Fibroblast of lung (primary cell): ENCODE measurements at places on chromosomes 2 and 18.
A peak's percentile ranks its signal among the peaks of the same experiment; 100 is the strongest.

DNA sequence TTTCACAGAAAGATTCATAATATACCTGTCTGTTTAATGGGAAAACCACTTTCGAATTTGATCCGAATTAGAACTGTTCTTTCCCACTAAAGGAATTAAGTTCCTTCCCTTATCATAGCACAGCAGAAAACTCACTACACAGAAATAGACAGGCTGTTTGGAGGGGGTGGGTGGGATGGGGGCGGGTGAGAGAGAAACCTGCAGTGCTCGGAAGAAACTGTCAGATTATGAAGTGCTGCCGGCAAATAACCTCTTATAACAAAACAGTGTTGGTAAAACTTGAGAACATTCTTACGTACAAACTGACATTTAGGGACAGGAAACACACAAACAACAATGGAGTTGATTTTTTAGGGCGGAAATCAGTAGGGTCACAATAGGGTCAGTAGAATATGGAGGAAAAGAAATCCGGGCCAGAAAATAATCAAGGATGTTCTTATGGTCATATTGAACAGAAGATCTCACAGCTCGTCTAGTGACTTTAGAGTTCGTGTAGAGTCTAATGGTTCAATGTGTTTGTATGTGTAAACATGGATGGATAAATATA, 756.0 kb upstream of the LRATD1 start:
- H3K27me3 ChIP-seq, result no peaks in the 10 kb centered on the region
- DNase-seq, result no peak
- H3K4me1 ChIP-seq, result no peaks in the 10 kb centered on the region
- H3K4me3 ChIP-seq, result no peak overlapping the region
- H3K27ac ChIP-seq, result no peak overlapping the region
- no peaks in the 10 kb centered on the region for H3K36me3 ChIP-seq

DNA sequence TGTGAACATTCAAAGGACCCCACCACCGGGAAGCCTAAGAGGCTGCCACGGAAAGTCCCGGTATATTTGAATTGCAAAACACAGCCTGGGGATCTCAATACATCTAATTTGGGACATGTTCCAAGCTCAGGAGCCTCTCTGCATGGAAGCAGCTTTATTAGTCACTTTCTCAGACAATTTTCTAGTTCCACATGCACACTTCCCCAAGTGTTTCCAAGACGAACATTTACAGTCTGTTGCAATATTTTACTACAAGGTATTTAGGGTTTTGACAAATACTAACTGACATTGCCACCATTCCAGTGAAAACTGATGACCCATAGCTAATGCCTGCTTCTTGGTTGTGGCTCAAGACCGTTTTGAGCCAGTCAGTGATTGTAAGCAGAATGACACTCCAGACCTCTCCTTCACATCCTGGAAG, 145.3 kb downstream of the NCKAP5 start:
- no peaks in the 10 kb centered on the region for H3K4me1 ChIP-seq
- peak; percentile 79 for DNase-seq
- no peaks in the 10 kb centered on the region for H3K36me3 ChIP-seq
- no peak overlapping the region for H3K4me3 ChIP-seq
- H3K27ac ChIP-seq, result no peak overlapping the region

DNA sequence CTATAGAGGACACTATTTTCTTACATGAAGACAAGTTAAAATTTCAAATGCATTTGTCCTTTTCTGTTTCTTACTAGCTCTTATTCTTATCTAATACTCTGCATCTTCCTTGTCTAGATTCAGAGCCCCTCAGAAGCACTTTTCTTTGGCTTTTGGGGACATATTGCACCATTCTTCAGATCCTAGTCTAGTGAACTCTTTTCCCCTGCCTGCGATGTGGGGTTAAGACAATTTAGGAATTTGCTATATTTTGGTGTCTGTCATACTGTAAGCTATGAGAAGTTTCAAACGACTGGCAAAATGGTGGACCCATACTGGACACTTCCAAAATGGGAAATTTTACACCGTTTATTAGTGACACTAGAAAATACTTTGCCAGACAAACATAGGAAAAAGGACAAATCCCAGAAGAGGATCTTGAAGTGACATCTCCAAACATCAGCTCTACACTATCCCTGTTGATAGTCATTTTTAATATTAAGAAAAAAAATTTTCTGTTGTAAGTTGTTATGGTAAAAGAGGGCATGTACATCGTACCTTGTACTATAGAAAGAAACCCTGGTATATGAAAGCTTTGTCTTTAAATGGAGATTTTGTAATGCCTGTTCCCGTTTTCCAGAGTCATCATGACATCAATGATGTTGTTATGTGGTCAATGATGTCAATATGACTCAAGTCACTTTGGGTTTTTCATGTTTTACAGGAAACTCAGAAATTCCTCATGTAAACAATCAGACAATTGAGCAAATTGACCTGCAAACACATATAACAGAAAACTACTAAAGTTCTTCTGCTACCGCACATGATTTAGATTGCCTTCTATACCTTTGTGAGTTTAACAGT, 4.4 kb upstream of the KYNU start:
- peak overlapping the region; percentile 96 for H3K27ac ChIP-seq
- DNase-seq, result peak; percentile 96
- H3K36me3 ChIP-seq, result no peaks in the 10 kb centered on the region
- no peak overlapping the region for H3K4me3 ChIP-seq

GRCh38 chr2:214575030-214575429, 164.2 kb downstream of the VWC2L start:
- H3K4me3 ChIP-seq, result no peak overlapping the region
- peak; percentile 46 for DNase-seq
- no peak overlapping the region for H3K27ac ChIP-seq
- no peaks in the 10 kb centered on the region for H3K27me3 ChIP-seq
- H3K36me3 ChIP-seq, result no peaks in the 10 kb centered on the region

GRCh38 chr2:776487-776886, 99.3 kb upstream of the TMEM18 start:
- H3K27me3 ChIP-seq, result no peaks in the 10 kb centered on the region
- no peak for DNase-seq
- no peaks in the 10 kb centered on the region for H3K4me1 ChIP-seq
- H3K27ac ChIP-seq, result no peak overlapping the region
- no peak overlapping the region for H3K4me3 ChIP-seq

- no peak overlapping the region for H3K4me3 ChIP-seq
- no peak overlapping the region for H3K27ac ChIP-seq
- DNase-seq, result no peak
- H3K27me3 ChIP-seq, result no peaks in the 10 kb centered on the region
These were observed 36.8 kb upstream of the ERCC3 start for GRCh38 chr2:127330753-127331152.

- no peaks in the 10 kb centered on the region for H3K27me3 ChIP-seq
- H3K4me3 ChIP-seq, result no peak overlapping the region
- H3K27ac ChIP-seq, result no peak overlapping the region
- H3K4me1 ChIP-seq, result no peaks in the 10 kb centered on the region
These were observed 271.5 kb downstream of the AGAP1 start for GRCh38 chr2:235765181-235765820.

- H3K27ac ChIP-seq, result no peak overlapping the region
- H3K4me1 ChIP-seq, result peaks cover 3% of the 10 kb centered on the region
- H3K36me3 ChIP-seq, result no peaks in the 10 kb centered on the region
- no peak for DNase-seq
These were observed 120.6 kb upstream of the SMAD7 start for GRCh38 chr18:49071317-49071716.

DNA sequence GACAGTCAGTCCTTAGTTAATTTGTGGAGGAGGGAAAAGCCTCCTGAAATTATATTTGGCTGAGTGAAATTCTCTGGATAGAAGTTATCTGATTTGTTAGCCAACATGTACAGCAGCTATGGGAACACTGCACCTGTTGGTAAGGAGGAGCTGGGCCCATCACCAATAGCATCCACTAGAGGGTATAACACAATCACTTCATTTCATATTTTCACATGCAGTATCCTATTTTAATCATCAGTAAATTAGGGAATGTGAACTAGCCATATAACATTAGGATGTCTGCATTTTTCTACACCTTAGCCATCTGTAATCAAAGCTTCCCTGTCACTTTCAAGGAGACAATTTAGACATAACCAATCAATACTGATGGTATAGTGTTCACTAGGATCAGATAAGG, 818.4 kb upstream of the CDH2 start:
- H3K4me3 ChIP-seq, result no peak overlapping the region
- no peaks in the 10 kb centered on the region for H3K27me3 ChIP-seq
- DNase-seq, result no peak
- no peak overlapping the region for H3K27ac ChIP-seq

DNA sequence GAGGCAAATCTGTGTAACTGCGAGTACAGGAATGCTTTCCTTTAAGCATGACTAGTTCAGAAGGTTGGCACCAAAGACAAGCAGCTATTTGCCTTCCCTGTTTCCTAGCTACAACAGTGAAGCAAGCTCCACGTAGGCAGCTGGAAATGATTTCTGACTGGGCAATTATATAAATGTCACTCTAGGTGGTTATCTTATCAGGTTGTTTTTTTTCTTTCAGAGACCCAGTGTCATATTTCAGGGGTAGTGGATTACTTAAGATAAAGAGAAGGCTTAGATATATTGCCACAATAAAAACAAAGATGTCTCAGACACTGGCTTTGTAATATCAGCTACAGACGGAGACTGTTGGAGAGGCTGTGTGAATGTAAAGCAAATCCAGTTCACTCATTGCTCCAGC, 748.9 kb upstream of the NXPH2 start:
- no peaks in the 10 kb centered on the region for H3K36me3 ChIP-seq
- H3K4me1 ChIP-seq, result no peaks in the 10 kb centered on the region
- H3K27me3 ChIP-seq, result no peaks in the 10 kb centered on the region
- DNase-seq, result no peak

GRCh38 chr18:47184419-47185050, 8.4 kb upstream of the IER3IP1 start:
- H3K4me3 ChIP-seq, result no peak overlapping the region
- peaks cover 6% of the 10 kb centered on the region for H3K27me3 ChIP-seq
- no peaks in the 10 kb centered on the region for H3K36me3 ChIP-seq
- no peak overlapping the region for H3K27ac ChIP-seq
- DNase-seq, result peak; percentile 14
- H3K4me1 ChIP-seq, result no peaks in the 10 kb centered on the region

GRCh38 chr2:236632295-236633218, 62.9 kb downstream of the ACKR3 start:
- no peak overlapping the region for H3K4me3 ChIP-seq
- DNase-seq, result no peak
- H3K27me3 ChIP-seq, result no peaks in the 10 kb centered on the region
- H3K36me3 ChIP-seq, result no peaks in the 10 kb centered on the region
- H3K27ac ChIP-seq, result no peak overlapping the region

DNA sequence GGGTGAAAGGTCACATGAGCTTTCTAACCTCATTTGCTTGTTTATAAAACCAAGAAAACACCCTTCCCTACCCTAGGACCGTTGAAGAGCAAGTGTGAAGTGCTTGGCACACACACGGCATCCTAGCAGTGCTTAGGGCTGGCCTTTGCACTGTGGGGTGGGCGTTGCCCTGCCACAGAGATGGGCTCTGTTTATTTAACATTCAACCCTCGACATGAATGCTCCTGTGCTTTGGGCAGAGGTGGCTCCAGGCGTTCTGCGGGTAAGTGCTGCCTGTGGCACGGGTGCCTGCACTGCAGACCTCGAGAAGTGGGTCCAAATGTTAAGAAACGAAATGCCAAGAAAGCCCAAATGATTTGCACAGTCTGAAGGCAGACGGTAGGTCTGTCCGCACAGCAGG, 170.1 kb downstream of the FHOD3 start:
- no peaks in the 10 kb centered on the region for H3K36me3 ChIP-seq
- H3K4me1 ChIP-seq, result no peaks in the 10 kb centered on the region
- DNase-seq, result no peak
- H3K27me3 ChIP-seq, result no peaks in the 10 kb centered on the region

DNA sequence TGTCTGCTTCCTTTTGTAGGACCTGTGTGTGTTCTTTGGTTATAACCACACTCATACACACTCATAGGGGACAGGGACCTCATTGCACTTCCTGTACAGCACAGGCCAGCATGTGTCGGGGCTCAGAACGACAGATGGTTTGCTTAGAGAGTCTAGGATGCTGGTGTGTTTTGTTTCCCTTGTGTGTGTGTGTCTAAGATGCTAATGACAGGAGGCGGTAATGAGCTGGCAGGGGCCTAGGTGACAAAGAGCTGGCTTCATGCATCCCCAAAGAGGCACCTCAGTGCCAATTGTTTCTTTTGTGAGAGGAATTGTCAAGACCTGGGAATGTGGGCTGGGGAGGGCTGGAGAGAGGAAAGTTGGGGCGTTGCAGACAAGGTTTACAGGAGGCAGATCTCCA, 66.6 kb downstream of the CELF4 start:
- no peaks in the 10 kb centered on the region for H3K4me1 ChIP-seq
- no peaks in the 10 kb centered on the region for H3K36me3 ChIP-seq
- H3K27me3 ChIP-seq, result no peaks in the 10 kb centered on the region
- no peak overlapping the region for H3K27ac ChIP-seq
- H3K4me3 ChIP-seq, result no peak overlapping the region

- no peaks in the 10 kb centered on the region for H3K36me3 ChIP-seq
- no peaks in the 10 kb centered on the region for H3K27me3 ChIP-seq
- peaks cover 16% of the 10 kb centered on the region for H3K4me1 ChIP-seq
- no peak overlapping the region for H3K27ac ChIP-seq
These were observed 36.9 kb upstream of the PTMA start for GRCh38 chr2:231671270-231672050.

DNA sequence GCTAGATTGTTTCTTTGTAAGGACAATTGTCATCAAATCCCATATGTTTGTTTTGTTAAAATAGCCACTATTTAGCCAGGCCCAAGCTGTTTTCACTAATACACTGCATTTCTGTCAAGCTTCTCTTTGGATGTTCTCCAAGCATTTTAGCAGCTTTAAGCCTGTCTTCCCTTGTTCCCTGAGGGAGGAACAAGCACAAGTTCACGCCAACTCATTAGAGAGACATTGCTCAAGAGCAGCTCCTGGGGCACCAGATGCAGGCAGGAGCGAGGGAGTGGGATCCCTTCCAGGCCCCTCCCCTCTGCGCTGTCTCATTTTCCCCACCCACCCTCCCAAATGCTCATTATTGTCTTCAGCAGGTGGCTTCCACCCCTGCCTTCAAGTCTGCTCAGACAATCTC, 32.6 kb upstream of the PPP3R1 start:
- H3K27ac ChIP-seq, result no peak overlapping the region
- peaks cover 2% of the 10 kb centered on the region for H3K4me1 ChIP-seq
- no peaks in the 10 kb centered on the region for H3K36me3 ChIP-seq
- peak; percentile 43 for DNase-seq

GRCh38 chr2:48504647-48505327, 25.2 kb upstream of the STON1 start:
- no peaks in the 10 kb centered on the region for H3K27me3 ChIP-seq
- peaks cover 8% of the 10 kb centered on the region for H3K4me1 ChIP-seq
- H3K4me3 ChIP-seq, result no peak overlapping the region
- peak; percentile 71 for DNase-seq

DNA sequence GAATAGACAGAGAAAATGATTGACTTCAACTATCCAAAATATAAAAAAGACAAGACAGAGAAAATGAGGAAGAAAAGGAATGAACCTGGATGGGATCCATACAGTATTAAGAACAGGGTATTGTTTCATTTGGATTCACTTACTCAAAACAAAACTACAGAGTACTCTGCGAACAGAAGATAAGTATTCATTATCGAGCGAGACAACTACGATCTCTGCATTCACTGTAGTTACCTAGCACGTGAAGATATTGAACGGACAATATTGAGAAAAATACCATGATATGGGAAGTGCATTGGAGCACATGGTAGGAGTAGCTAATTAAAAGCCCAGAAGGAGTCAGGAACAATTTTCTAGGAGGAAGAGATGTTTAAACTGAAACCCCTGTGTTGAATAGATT, 1.0 kb upstream of the ORC2 start:
- H3K36me3 ChIP-seq, result no peaks in the 10 kb centered on the region
- H3K4me1 ChIP-seq, result peaks cover 7% of the 10 kb centered on the region
